ENCODE measurements at places on chromosomes 7 and 10. TPM values are rescaled to one million over a fixed set of nuclear protein-coding genes. Genes with fewer than 3 reads are reported as not detected.

- no peak for DNase-seq
Observed at GRCh38 chr10:113959383-113959760, 84.3 kb upstream of the ADRB1 start.

DNA sequence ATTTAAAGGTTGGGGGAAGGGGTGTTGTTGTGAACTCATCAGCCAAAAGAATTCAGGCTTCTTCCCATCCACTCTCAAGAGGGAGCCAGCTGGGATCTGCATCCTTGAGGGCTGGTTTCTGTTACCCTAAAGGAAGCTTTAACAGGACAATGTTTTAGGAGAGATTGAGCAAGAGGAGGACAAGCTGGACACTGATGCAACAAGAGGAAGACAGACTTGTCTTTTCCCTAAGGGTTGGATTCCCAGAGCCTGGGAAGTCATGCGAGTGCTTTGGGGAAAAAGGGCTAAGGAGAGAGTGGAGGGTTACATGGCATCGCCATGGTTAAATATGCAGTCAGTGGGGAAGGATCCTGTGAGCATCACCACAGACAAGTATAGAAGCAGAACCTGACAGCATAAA, 47.6 kb upstream of the PDE1C start:
- no peak for DNase-seq

- peak; percentile 27 for DNase-seq
Observed at GRCh38 chr10:114879541-114880158, 58.1 kb downstream of the FHIP2A start.

GRCh38 chr7:104652434-104652833, 324.0 kb downstream of the LHFPL3 start:
- no peak for DNase-seq

- no peak for DNase-seq
Observed at GRCh38 chr10:120131183-120131582, 238.7 kb downstream of the SEC23IP start.

GRCh38 chr10:112247791-112248190, 35.4 kb upstream of the TECTB start:
- no peak for DNase-seq

DNA sequence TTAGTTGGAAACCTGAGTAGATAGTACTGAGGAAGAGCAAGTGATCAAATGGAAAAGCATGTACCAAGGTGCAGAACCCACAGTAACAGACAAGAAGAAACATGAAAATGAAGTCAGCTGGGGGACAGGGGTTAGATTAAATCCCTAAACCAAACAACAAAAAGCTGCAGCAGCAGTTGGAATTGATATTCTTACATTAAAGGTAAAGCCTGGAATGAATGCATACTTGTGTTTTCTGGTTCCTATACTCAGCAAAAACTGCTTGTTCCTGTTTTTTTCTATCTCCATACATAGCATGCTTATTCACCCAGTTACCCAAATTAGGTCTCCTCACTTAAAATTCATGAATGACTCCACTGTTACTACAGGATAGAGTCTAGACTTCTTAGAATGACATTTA, 92.4 kb downstream of the TPST1 start:
- DNase-seq, result no peak

DNA sequence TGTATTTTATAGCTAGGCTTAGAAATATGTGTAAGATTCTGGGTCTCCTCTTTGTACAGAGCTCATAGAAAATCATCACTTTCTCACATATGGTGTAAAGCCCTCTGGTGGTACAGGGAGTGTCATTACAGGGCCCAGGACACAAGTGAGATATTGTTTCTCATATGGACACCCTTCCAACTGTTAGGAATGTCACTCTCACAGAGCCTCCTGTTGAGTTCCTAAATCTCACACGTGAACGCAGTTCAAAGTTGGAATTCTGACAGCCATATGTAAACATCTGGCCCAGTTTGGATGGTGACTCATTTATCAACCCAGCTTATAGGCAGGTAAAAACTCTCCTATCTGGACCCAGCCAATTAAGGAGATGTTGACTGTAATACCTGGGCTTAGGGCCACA, 35.4 kb upstream of the ZNF107 start:
- no peak for DNase-seq

Gene ACSL5
- polyA plus RNA-seq, result 7.6 TPM

Gene ENTPD7
- polyA plus RNA-seq, result 3.8 TPM

Gene SUGCT
- 1.4 TPM for polyA plus RNA-seq

Gene STEAP1B
- 0.32 TPM for polyA plus RNA-seq

Gene TMEM26
- 0.07 TPM for polyA plus RNA-seq
